ENCODE measurements at places on chromosomes 11 and 22.

DNA sequence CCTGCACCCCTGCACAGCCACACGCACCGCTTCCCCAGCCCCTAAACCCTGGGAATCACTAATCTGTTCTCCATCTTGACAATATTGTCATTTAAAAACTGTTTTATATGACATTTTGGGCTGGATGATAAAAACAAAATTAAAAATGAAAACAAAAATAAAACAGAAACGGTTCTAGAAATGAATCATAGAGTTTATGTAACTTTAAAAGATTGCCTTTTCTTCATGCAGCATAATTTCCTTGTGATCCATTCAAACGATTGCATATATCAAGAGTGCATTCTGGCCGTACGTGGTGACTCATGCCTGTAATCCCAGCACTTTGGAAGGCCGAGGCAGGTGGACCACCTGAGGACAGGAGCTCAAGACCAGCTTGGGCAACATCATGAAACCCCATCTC lies 6.6 kb upstream of the FAM118A start:
- no peak for DNase-seq

GRCh38 chr11:32500001-32500400 lies 64.7 kb upstream of the WT1 start:
- DNase-seq = no peak

DNA sequence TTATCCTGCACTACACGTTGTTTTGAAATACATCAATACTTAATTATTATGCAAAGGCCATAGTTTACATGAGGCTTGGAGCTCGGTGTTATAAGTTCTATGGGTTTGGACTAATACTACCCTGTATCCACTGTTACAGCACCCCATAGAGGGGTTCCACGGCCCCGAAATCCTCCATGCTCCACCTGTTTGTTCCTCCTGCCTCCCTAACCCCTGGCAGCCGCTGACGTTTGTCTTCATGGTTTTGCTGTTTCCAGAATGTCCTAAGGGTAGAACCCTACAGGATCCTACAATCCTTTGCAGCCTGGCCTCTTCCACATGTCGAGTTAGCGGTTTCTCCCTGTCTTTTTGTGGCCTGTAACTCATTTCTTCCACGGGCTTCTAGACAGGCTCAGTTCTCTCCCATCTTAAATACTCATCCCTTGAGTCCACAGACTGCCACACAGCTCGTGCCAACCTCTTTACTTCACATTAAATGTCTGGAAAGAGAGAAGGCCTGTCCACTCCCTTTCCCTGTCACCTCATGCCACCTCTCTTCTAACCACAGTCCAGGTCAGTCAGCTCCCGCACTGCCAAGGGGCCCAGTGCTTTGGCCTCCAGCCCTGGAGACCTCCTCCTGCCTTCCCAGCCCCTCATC lies 42.4 kb upstream of the TH start:
- DNase-seq = no peak

- no peak for DNase-seq
Measured at GRCh38 chr22:17492247-17492646, 71.1 kb upstream of the SLC25A18 start.

GRCh38 chr11:72238040-72238450 lies 5.9 kb downstream of the PHOX2A start:
- DNase-seq = peak; percentile 31

DNA sequence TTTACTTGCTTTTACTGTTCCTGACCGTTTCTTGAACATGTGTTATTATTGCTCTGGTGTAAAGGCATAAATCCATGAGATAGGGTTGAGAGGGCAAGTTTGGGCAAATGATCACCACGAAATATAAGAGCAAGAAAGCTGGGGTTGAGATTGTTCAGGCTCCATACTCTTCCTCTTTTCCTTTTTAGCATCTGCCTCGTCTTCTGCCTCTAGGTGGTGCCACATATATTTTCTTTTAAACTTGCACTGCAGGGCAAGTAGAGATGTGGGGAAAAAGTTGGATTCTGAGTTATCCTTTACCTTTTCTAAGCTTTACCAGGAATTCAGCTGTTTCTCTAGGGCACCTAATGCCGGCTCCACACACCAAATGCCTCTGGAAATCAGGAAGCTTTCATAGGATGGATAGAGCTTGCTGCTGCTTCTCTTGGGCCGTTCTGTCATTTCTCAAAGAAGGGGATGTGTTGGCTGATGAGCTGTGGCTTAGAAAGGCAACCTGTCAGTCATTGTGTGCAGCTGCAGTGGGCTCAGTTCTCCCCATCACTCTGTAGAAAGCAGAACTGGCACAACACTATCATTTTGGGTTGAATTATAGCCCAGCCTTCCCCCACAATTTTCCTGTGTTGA lies 98.2 kb downstream of the LDLRAD3 start:
- DNase-seq = no peak

DNA sequence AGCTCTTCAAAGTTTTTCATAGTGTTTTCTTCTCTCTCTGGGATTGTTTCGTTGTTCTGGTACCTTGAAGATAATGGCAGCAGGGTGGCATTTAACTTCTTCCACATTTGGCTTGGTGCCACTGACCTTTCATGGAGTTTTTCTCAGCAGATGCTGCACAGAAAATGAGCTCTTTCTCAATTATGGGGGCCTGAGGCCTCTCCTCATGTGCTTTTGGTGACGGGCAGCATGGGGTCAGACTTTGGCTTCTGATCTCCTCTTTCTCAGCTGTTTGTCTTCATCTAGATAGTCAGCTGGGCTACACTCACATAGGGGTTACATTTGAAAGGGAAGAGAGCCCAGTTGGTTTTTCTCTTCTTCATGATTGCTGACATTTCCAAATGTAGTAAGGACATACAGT lies 76.3 kb downstream of the FAT3 start:
- DNase-seq = no peak

DNA sequence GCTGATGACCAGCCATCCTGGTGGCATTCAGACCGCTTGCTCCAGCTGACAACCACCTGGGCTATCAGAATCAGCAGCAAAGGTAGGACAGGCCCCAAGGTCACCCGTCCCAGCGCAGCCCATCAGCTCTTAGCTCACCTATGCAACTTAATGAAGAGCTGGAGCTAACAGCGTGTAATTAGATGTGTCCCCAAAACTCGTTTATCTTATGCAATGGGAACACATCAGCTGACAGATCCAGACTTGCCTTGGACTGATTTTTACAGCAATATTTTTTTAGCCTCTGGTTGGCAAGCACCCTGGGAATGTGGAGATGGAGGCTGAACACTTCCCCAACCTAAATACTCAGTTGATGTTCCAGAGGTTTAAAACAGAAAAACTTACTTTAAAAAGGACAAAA lies 76.0 kb downstream of the PACSIN2 start:
- DNase-seq = no peak

- no peak for DNase-seq
Measured at GRCh38 chr11:48111891-48112290, 104.7 kb upstream of the OR4B1 start.

GRCh38 chr11:75481223-75481921 lies 44.4 kb downstream of the GDPD5 start:
- no peak for DNase-seq

GRCh38 chr22:31753005-31753633 lies 700 bp upstream of the DEPDC5 start:
- no peak for DNase-seq

GRCh38 chr22:49014227-49015201 lies 813.2 kb downstream of the BRD1 start:
- DNase-seq = no peak

Measured in right kidney (tissue), 9 donors.